ENCODE measurements at places on chromosomes 5 and 9. TPM values are rescaled to one million over a fixed set of nuclear protein-coding genes. Genes with fewer than 3 reads are reported as not detected.

NLN gene
- total RNA-seq, result 17.7 TPM

SLC46A2 gene
- total RNA-seq, result not detected

PCDHA9 gene
- not detected for total RNA-seq

PCDHB6 gene
- total RNA-seq, result not detected

SLC36A3 gene
- not detected for total RNA-seq

RAPGEF1 gene
- 277 TPM for total RNA-seq

IL13 gene
- not detected for total RNA-seq

CHD1 gene
- total RNA-seq, result 8.3 TPM

PTGS1 gene
- 2.2 TPM for total RNA-seq

GRCh38 chr5:102625928-102626327 lies 127.1 kb upstream of the SLCO6A1 start:
- no peak for DNase-seq

GRCh38 chr9:96476591-96476990 lies 26.6 kb downstream of the HABP4 start:
- DNase-seq, result no peak

DNA sequence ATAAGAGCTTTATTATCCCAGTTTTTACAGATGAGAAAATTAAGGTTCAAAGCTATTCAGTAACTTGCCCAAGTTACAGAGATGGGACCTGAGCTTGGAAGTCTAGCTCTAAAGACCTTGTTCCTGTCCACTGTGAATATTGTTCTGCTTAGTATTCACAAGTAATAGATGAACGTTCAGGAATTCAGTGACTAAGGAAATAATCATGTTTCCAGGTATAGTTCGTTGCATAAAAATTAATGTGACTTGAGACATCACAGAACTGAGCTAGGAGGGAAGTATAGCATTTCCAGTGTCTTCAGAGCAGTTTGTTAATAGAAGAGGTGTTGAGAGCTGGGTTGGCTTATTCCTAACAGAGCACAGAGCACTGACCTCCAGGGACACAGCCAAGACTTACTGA lies 136.1 kb downstream of the FGF1 start:
- no peak for DNase-seq

GRCh38 chr5:62347928-62348327 lies 41.9 kb downstream of the KIF2A start:
- no peak for DNase-seq

DNA sequence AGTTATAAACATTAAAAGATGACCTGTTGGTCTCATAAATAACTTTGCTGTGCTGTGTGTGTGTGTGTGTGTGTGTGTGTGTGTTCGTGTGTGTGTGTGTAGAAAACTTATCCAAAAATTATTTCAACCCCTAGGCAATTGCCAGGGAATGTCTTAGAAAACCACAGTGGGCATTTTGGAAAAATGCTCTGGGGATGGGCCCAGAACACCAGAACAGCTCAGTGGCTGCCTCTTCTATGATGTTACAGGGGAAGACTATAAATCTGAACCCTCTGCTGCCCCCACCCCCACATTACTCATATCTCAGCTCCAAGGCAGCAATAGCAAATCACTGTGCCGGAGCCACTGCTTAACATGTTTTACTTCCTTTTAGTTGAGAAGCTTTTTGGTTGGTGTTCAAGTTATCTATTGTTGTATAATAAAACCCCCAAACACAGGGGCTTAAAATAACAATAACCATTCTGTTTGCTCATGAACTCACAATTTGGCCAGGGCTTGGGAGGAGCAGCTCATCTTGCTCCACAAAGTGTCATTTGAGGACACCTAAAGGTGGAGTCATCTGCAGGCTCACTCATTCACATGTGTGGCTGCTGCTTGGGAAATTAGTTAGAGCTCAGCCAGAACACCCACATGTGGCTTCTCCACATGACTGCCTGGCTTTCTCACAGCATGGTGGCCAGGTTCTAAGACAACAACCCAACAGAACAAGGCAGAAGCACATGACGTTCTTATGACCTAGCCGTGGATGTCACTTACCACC lies 40.4 kb downstream of the ACTBL2 start:
- no peak for DNase-seq

DNA sequence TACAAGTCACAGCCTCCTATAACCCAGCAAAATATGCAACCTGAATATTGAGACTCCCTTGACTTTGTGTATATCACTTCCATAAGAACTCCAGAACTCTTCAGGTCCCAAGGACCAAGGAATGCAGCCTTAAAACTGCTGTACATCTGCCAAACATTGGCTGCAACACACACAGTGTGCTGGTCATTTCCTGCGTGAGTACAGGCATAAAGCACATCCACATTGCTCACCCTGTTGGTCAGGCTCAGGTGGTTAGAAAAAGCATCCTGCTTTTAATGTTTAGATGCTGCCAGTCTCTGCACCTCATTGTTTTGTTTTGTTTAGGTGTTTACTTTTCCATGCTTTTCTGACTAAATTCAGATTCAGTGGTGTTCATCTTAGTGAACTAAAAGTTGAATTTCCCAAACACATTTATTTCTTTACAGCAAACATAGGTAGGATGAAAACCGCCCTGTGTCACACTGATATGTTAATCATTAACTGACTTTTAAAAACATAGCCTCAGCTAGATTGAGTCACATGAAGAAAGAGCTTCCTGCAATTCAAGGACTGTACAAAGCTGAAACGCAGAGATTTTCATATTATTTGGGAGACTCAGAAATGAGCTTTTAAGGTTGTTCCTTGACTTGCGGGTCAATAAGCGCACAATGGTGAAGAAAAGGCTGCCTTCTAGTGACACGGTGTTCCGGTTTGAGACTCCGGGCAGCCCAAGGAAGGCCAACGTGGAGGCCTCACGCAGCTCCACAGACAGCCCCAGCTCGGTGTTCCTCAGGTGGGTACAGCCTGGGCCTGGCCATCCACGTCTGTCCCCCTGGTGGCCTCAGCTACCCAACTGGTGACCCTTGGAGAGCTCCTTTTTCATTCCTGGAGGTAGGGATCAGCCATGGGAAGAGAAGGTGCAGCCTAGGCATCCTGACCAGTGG lies 52.2 kb upstream of the GRAMD2B start:
- DNase-seq, result no peak

DNA sequence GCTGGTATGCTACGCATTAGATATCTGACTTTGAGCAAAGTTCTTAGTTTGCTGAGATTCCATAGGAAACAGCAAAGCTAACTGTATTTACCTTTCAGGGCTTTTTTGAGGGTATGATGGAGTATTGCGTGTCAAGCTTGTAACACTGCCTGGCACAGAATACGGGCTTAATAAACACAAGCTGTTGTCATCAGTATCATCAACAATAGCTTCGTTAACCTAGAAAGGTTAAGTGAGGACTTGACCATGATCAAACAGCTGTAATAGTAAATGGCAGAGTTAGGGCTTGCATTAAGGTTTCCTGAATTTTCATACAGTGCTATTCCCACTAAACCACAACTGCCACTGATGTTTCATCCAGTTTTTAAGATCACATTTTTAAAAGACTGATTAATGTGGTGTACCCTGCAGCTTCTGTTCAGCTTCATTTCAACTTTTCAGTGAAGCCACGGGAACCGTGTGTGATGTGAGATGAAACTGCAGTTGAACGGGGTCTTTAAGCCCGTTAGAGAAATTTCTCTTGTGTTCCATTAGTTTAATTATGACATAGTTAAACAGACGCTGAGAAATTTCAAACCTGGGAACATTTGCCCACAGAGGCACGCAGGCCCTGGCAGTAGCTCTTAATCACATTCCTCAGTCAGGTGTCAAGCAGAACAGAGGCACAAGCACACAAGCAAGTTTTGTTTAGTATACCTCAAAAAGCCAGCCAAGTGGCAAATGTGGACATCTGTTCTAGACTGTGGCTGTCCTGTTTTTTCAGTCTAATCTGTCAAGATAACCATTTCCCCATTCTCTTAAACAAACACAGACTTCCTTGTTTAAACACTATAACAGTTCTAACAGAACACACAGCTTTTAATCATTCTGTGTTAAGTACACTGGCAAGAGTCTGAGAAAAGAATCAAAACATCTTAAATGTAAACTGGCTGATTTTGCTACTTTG lies 147.1 kb downstream of the ZNF608 start:
- peak; percentile 72 for DNase-seq

- DNase-seq, result peak; percentile 76
Measured at GRCh38 chr9:109817846-109818472, 38.0 kb downstream of the PALM2AKAP2 start.

GRCh38 chr5:122730456-122730855 lies 44.4 kb upstream of the SNX2 start:
- no peak for DNase-seq

GRCh38 chr9:75911390-75911789 lies 20.9 kb downstream of the PCSK5 start:
- DNase-seq, result no peak

GRCh38 chr5:152270096-152270495 lies 135.0 kb downstream of the NMUR2 start:
- no peak for DNase-seq

DNA sequence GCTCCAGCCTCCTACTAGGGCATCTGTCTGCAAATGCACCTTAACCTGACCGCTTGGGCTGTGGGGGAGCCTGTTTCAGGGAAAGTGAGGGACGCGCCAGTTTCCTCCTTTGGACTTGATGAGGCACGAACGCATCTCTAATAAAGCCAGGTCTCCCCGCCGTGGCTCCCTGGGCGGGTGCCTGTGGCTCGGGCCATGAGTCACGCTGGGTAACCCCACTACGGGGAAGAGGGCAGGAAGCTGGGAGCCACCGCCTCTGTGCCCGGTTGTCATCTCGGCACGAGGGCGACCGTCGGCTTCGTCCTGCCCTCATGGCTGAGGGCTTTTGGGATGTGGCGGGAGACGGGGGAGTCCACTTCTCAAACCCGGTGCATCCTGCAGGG lies 12.1 kb downstream of the NOTCH1 start:
- DNase-seq, result no peak

- DNase-seq, result no peak
Measured at GRCh38 chr5:33601881-33602280, 161.1 kb downstream of the TARS1 start.

DNA sequence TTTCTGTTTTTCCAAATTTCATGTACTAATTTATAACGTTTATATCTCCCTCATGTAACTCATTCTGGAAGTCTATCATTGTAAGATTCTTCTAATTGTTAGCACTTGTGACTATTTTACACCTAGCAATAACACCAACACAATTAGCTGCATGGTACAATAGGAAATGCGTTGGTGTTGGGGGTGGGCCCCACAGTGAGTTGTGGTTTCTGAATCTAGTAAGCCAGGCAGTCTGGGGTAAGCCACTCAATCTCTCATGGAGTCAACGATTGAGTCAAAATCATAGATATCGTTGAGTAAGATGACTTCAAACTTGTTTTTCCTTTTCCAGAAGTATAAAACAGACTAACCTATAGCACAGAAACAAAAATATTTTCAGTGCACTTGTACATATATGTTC lies 30.0 kb downstream of the IRX1 start:
- no peak for DNase-seq

DNA sequence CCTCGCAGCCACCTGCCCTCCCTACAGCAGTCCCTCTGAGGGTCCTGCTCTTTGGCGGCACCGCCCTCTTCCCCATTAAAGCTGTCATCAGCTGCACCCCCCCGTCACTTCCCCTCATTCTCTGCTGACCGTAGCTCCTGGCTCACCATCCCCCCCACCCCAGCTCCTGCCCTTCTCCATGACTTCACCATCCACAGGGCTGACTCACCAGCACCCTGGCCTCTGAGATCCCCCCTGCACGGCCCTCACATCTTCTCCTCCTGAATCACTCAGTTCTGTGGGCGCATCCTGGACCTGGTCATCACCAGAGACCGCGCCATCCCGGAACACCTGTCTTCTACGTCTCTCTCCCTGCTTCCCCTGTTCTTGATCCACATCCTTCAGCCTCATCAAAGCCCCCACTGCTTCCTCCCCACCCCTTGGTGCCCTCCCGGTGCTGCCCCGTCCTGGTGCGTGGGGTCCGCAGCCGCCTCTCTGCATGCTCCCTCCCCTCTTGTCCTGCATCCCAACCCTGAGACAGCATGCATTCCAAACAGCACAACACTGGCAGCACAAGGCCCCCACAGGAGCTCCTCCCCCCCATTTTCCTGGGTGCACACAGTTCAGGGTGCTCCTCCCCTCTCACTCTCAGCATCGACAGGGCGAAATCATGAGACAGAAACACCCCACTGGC lies 12.9 kb downstream of the FLT4 start:
- no peak for DNase-seq

DNA sequence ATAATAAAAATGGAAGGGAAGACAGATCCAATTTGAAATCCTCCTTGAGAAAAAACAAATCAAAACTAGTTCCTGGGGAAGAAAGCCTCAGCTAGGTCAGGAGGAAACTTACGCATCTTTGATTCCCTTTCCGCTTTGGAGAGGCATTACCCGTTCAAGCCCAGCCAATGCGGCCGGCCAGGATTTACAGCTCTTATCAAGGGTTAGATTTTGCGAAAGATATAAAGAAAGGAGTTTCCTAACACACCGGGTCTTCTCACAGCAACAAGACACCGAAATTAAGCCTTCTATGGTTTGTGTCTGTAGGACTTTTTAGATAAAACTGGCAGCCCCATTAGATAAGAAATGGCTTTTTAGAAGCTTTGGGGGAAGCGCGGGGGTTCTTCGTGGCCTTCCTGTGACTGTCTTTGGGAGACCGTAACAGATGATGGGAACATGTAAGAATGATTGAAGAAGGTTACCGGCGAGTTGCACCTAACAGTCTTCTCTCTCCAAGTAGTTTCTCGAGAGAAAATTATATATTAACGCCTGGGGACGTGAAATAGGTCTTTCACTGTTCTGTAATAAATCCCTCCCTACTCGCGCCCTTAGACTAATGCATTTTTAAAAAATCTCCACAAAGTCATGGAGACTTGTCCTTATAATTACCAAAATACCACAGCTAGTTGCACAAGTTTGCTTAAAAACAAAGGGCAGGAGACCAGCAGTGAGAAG lies 1.3 kb upstream of the ISL1 start:
- no peak for DNase-seq

GRCh38 chr5:112848116-112848811 lies 12.8 kb upstream of the SRP19 start:
- DNase-seq, result peak; percentile 79

DNA sequence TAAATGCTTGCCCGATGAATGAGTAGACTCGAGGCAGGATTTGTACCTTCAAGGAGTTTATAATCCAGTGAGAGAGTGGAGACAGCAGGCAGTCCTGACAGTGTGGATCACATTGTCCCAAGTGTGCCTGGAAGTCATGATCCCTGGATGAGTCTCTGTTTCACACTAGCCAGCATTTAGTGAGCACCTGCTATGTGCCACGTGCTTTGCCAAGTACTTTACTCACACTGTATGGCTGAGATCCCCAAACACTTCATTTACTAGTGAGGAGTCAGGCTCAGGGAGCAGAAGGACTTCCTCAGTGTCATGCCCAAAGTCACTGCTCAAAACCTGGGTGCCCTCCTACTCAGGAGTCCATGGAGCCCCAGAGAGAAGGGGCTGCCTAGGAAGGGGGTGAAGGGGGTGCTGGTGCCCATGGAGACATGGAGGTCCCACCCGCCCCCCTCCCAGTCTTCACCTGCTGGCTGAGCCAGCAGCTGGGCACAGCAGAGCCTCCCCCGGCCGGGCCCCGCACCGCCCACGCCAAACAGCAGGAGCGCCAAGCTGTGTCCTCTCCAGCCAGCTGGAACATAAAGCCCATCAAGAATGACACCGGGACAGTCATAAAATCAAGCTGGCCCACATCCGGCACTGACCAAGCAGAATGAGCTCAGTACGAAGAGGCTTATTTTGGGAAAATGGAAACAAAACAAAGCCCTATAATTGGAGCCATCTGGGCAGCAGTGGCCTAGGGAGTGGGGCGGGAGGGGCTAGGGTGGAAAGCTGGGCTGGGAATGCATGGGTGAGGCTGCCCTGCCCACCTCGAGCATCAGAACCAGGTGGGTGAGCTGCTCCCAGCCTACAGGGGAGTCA lies 10.6 kb downstream of the LAMC3 start:
- no peak for DNase-seq

- DNase-seq, result no peak
Measured at GRCh38 chr9:3495855-3496254, 29.9 kb downstream of the RFX3 start.

Measured in OCI-LY7 (cell line).